Nucleus accumbens (tissue), 56 donors: ENCODE measurements at places on chromosomes 3 and 15.

DNA sequence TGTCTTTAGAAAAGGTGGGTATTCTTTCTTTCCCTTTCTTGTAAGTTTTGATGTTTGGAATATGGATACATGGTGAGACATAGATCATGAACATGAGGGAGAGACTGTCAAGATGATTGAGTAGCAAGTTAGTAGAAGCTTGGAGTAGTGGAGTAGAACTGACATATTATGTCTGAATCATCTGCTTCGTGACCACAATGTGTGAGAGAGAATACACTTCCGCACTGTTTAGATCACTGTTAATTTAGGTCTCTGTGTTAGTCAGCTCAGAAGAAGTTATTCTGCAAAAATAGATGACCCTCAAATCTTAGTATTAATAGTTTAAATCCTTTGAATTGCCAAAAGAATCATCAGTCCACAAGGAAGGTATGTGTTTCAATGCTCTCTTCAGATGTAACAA, 151.0 kb downstream of the OXSM start:
- no peak for DNase-seq

GRCh38 chr3:106431721-106432120, 562.9 kb upstream of the CBLB start:
- no peak for DNase-seq

- DNase-seq = no peak
Observed at GRCh38 chr15:59002418-59002859, 15.0 kb downstream of the RNF111 start.

DNA sequence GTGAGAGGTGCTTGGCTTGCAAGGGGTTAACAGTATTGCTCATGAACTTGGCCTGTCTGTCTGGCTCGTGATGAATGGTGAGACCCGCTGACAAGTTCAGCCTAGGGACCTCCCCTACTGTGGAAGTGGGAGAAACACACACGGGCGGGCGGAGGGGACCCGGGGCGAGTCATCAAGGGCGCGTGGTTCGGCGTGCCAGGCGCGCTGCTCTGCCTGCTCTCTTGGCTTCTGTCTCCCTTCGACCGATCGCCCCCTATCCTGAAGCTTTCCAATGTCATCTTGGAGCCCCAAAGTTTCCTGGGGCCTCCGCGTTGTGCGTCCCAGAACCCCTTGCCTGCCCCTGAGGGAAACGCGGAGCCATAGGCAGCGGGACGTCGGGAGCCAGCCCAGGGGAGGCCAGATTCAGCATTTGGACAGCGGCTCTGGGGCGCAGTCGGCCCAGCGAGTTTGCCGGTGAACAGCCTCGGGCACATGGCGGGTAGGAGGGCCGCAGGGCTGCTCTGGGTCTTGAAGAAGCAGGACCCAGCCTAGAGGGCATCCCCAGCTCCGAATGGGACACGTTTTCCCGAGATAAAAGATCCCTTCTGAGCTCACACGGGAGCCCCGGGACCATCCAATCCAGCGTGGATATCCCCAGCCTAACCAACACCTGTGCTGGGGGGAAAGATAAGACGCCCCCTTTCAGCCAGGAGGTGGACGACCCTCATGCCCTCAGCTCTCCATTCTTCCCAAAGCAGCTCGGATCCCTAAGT, 27.0 kb upstream of the POLG start:
- DNase-seq = peak; percentile 74

GRCh38 chr15:81001152-81002008, 657 bp downstream of the TLNRD1 start:
- DNase-seq = peak; percentile 44
